ENCODE measurements at places on chromosomes 4 and X.

DNA sequence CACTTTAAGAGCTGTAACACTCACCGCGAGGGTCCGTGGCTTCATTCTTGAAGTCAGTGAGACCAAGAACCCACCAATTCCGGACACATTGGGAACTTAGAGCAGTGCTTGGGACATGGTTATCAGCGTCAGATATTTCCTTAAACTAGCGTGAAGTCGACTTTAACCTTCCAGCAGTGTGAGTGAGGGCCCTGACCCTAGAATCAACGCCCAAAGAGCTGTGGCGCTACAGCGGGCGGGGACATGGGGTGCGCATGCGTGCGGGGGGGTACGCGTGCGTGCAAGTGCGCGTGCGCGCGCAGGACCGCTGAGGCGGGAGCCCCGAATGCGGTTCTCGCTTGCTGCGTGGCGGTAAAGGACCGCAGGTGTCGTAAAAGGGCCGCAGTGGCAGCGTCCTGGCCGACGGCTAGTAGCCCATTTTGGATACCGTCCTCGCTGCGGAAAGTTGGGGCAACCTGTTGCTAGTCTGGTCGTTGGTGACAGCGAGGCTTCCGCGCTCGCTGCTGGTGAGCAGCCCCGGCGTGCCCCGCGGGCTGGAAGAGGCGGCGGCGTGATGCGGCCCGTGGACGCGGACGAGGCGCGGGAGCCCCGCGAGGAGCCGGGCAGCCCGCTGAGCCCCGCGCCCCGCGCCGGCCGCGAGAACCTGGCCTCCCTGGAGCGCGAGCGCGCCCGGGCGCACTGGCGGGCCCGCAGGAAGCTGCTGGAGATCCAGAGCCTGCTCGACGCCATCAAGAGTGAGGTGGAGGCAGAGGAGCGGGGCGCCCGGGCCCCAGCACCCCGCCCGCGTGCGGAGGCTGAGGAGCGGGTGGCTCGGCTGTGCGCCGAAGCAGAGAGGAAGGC, 19.8 kb upstream of the S100P start:
- peak; percentile 96 for DNase-seq

GRCh38 chr4:112766422-112766821, 129.5 kb downstream of the LARP7 start:
- DNase-seq = no peak

DNA sequence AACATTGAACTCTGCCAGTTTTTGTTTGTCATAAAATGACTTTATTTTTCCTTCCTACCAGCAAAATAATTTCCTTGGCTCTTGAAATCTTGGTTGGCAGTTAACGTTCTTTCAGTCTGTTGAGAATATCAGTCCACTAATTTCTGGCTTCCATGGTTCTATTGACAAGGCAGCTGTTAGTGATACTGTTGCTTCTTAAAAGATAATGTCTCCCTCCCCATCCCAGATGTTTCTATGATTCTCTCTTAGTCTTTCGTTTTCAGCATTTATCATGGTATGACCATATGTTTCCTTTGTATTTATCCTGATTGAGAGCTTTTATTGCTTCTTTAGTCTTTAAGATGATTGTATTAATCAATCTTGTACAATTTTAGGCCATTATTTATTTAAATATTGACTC, 81.1 kb upstream of the STK26 start:
- DNase-seq = no peak

- no peak for DNase-seq
Observed at GRCh38 chrX:131944936-131945902, 77.9 kb upstream of the STK26 start.

- DNase-seq = no peak
Observed at GRCh38 chr4:143188136-143189088, 3.7 kb downstream of the USP38 start.

DNA sequence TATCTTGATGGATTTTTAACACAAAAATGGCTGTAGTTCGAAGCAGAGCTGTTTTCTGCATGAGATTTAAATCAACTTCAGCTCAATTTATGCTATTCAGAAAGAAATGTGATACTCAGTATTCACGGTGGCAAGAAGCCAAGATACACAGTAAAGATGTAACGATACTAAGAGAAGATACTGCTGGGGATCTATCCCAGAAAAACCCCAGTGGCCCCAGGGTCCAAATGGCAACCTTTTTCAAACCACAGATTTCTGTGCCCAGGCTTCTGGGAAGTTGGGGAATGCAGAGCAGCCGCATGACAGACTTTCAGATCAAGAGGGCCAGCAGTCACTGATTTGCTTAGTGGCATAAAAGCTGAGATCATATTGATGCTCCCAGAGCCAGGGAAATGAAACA, 353.9 kb downstream of the AFF2 start:
- no peak for DNase-seq

DNA sequence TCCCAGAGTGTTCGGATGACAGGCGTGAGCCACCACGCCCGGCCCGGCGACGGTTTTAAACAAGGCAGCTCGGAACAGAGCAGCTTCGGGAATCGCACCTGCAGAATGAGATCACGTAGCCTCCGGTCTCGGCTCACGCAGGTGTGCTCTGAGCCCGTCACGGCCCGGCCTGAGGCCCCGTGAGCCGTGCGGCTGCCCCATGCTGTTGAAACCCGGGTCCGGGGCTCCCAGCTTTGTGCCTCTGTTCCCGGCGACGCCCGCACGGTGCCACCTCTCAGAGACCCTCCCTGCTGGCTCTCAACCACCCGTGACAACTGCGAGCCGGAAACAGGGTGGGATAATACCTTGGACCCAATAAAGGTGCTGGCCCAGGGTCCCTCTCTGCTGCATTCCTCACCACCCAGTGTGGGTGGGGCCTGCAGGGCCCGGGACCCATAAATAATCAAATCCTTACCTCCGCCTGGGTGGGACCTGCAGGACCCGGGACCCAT, 13.4 kb upstream of the PLCXD1 start:
- DNase-seq = no peak

DNA sequence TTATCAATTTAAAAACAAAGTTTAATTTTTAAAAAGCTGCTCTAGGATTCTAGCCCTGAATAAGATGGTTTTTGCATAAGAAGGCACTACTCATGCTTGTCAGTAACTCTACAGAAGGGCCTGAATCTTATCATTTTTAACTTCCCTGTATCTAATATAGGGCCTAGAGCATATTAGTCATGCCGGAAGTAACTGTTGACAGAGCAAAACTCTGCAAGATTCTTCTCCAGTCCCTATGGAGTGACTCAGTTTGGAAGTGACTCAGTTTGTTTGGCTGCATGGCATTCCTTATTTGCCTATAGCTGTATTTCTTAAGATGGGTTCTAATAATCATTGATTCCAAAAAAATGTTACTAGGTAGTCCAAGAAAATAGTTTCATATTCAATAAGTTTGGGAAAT, 431.8 kb upstream of the HTR2C start:
- no peak for DNase-seq

- DNase-seq = peak; percentile 83
Observed at GRCh38 chr4:145179281-145179860, 1.0 kb downstream of the OTUD4 start.

- no peak for DNase-seq
Observed at GRCh38 chr4:13918110-13918509, 290.6 kb upstream of the BOD1L1 start.

DNA sequence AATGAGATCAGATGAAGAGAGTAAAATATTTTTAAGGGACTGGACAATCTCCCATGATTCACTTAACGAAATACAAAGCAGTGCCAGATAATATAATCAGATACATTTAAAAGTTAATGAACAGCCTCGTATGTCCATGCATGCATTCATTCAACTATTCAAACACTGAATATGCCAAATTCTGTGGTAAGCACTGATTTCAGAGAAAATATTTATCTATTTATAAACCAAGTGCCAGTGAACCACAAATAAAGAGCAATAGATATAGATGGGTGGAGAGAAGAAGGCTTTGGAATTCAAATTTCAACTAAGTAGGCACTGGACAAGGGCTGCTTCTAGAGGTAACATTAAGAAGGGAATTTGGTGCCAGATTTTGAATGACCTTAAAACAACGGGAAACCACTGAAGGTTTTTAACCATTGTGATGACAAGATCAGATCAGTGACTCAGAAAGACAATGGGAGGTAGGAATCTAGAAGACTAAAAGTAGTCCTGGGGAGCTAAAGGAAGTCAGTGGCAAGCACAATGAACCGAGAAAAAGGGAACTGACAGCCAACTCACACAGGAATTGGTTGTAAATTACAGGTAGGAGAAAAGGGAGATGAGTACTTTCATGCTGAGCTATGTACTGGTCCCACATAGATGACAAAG, 14.2 kb downstream of the ELOVL6 start:
- DNase-seq = no peak

- DNase-seq = no peak
Observed at GRCh38 chr4:65139998-65140397, 530.3 kb downstream of the EPHA5 start.

GRCh38 chr4:3016961-3017360, 53.6 kb downstream of the GRK4 start:
- no peak for DNase-seq

- peak; percentile 44 for DNase-seq
Observed at GRCh38 chrX:16826207-16826606, 39.9 kb downstream of the TXLNG start.

GRCh38 chr4:20529691-20530090, 170.6 kb upstream of the PACRGL start:
- no peak for DNase-seq

DNA sequence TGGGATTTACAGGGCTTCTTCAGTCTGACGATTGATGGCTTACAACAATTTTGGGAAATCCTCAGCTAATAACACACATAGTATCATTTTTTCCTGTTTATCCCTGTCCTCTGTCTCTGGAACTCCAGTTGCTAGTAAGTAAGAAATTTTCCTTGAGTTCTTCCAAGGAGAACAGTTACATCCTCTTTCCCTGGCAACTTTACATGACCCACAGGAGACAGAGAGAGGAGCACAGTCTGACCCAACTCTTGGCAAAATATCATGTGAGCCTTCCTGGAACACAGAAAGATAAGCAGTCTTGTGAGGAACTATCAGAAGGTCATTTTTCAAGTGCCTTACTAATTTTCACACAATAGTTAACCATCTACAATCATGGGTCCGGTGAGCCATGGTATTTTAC, 578.7 kb upstream of the PABPC4L start:
- no peak for DNase-seq

GRCh38 chr4:26884486-26884988, 23.9 kb downstream of the STIM2 start:
- DNase-seq = peak; percentile 74

- no peak for DNase-seq
Observed at GRCh38 chr4:113003841-113004240, 45.6 kb upstream of the ANK2 start.

GRCh38 chrX:110252711-110253110, 65.2 kb downstream of the AMMECR1 start:
- DNase-seq = no peak

GRCh38 chr4:24642981-24643547, 58.7 kb upstream of the DHX15 start:
- DNase-seq = no peak

- DNase-seq = no peak
Observed at GRCh38 chrX:73457306-73457705, 10.5 kb downstream of the CDX4 start.

All from CD4-positive, alpha-beta T cell treated with Interferon alpha-2 for 1 hour (primary cell).